ENCODE measurements at places on chromosomes 5 and 9.

- no peak for DNase-seq
These were observed 626.9 kb upstream of the PTGER4 start for GRCh38 chr5:40052808-40053207.

DNA sequence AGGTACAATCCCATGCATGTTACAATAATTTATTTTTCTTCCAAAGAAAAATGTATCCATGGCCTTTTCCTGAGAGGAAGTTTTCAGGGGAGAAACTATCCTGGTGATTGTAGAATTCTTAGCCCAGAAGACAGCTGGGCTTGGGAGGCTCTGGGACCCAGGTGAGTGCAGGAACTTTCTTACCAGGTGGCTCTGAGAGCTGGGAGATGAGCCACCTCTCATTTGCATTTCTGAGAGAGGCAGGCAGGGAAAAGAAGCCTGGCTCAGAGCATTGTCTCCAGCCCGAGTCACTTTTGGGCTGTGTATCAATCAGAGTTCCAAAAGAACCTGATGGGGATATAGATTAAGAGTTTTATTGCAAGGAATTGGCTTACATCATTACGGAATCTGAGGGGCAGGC is 52.7 kb downstream of the ALG2 start:
- no peak for DNase-seq

DNA sequence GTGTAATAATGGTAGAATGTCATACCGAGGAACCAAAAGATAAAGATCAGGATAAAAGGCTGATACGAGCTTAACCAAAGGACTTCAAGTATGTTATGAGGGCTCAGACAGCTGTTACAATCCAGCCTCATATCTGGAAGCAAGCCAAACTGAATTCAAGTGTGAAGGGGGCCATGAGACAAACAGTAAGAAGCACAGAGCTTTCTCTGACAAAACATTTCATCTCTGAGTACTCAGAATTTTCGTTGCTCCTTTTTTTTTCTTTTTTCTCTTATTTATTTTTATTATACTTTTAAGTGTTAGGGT is 52.9 kb upstream of the CD180 start:
- DNase-seq, result peak; percentile 20

DNA sequence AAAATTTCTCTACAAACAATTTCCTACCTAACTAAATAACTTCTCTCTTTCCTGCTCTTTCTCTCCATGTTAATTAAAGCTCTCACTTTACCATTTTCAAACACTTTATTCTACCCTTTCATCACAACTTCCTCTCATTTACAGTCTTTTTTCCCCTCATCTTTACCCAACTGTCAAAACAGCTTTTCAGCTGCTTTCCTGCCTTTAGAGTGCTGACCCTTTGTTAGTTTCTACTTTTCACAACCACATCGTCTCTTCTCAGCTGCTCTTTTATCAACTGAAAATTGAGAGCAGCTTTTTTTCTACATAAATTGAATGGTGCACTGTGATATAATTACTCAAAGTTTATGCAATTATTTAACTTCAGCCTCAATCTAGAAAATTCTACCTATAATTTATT is 3.1 kb upstream of the HOMER1 start:
- no peak for DNase-seq

DNA sequence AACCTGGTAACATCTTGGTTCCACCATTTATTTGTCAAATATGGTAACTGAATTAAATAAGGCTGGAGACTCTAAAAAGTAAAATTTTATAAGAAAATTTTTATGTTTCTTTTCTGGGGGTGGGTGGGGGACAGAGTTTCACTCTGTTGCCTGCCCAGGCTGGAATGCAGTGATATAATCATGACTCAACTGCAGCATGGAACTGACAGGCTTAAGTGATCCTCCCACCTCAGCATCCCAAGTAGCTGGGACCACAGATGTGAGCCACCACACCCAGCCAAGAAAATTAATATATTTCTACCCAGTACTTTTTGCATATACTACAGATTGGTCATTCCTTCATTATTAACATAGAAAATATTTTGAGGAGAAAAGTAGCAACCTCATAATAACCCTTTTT is 216.9 kb downstream of the DEPDC1B start:
- no peak for DNase-seq

DNA sequence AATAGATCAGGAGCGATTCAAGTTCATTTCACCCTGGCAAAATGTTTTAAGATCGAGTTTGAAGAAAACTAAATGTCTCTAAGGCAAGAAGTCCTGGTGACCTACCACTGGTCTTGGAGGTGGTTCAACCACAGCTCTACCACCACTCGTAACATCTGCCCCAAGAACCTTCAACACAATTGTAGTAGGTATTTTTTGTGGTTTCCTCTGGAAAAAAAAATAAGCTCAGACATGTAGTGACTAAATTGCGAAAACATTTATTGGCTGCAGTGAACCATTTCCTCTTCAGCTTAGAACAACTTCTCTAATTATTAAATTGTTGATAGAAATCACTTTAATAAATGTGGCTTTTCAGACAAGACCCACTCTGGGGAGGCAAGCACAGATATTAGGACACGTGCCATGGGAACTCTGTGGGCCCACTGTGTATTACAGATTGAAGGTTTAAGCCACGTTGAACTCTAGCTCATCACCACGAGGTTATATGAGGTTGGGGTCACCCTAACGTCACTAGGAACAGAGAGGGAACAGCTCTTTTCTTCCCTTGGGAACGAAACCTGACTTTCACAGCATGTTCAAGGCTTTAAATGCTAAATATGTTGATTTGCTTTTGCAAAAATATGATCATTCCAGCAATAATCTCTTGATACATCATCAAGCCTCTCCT is 142.9 kb downstream of the HSD17B3 start:
- DNase-seq, result no peak

DNA sequence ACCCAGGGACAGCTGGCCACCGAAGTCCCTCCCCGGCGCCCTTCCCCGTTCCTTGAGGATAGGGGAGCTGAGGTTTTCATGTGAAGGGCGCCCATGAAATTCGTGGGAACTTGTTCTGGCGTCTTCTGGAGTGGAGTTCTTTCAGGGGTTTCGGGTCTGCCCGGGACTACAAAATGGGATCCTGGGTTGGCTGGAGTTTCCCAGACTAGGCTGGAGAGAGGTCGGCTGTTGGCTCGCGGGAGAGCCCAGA is 3.6 kb upstream of the RGMB start:
- DNase-seq, result no peak

GRCh38 chr9:125706651-125707471 is at the start of gene MAPKAP1:
TSS of gene MAPKAP1 (minus strand) at chr9:125707208. CDS start at chr9:125672574, 34,634 bp downstream.
- DNase-seq, result peak; percentile 91

- DNase-seq, result no peak
These were observed 267.5 kb downstream of the ENC1 start for GRCh38 chr5:74373076-74373475.

Data from NCI-H1105 (cell line).